WERI-Rb-1 (cell line): ENCODE measurements at places on chromosomes 12 and 14.
A peak's percentile ranks its signal among the peaks of the same experiment; 100 is the strongest.

DNA sequence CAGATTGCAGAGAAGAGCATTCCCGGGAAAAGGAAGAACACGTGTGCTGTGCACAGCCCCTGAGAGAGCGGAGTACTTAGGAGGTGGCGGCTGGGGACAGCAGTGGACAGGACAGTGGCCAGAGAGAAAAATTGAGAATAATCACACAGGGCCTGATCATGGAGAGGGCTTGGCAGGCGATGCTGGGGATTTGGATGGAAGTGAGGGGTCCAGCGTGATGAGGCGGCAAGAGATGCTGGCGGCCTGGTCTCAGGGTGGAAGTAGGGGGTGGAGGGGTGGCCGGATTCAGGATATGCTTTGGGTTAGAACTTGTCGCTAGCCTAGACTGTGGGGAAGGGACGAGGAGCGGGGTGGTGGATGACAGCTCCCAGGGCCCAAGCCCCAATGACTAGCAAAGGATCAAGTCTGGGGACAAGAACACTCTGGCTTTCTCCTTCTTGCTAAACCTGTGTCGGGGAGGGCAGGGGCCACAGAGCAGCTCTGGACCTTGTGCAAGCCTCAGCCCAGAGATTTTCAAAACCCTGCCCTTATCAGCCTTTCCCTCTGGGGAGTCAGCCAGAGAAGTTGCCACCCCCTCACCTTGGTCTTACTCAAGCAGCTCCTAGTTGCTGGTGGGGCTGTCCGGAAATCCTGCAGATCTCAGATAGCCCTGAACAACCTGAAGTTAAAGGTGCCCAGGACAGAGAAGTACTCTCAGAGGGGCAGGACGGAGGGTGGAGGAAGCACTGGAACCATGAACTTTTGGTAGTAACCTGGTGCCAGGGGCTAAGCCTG, 1.3 kb downstream of the HVCN1 start:
- DNase-seq, result no peak

DNA sequence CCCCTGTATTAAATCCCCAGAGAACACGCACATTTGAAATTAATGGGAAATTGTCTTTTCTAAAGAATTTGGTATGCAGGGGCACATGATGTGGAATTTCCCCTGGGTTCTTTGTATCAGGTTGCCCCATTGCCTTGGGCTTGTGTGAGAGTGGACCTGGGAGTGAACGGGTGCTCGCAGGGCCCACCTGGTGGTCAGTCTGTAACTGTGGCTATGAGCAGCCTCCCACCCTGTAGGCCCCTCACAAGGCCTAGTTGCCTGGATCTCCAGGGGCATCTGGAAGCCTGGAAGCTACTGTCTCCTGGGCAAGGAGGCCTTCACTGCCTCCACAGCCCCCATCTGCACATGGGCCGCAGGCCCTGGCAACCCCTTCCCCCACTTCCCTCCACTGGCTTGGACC, 96.7 kb downstream of the SLC25A47 start:
- peak; percentile 48 for DNase-seq

DNA sequence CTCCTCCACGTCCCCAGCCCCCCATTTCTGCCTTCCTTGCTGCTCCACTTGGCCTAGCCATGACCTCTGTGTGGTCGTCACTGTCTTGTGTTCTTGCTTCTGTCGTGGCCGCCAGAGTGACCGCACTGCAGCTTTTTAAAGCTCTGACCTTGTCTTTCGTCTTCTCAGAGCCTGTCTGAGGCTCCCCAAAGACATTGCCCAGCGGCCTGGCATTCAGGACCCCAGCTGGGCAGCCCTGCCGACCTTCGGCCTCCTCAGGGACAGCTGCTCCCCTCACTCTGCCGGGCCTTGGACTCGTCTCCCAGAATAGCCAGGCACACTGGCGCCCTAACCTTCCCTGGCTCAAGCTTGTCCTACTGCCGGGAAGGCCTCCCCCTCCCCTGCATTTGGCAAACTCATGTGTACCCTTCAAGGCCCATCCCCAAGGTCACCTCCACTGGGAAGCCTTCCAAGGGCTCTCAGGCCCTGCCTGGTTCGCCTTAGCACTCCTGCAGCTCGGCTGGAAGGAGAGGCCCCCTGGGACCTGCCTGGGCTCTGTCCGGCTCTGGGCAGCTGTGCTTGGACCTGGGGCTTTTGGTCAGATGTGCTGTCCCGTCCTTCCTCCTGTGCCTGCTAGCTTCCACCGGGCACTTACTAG, 15.7 kb upstream of the DLK1 start:
- DNase-seq, result no peak

GRCh38 chr12:7137908-7138307, 7.7 kb downstream of the CLSTN3 start:
- no peak for DNase-seq
